ENCODE measurements at places on chromosomes 11 and 22.

- DNase-seq: no peak
These were observed 50.1 kb downstream of the MN1 start for GRCh38 chr22:27751277-27752070.

GRCh38 chr11:61505640-61506155, 2.9 kb upstream of the LRRC10B start:
- no peak for DNase-seq

DNA sequence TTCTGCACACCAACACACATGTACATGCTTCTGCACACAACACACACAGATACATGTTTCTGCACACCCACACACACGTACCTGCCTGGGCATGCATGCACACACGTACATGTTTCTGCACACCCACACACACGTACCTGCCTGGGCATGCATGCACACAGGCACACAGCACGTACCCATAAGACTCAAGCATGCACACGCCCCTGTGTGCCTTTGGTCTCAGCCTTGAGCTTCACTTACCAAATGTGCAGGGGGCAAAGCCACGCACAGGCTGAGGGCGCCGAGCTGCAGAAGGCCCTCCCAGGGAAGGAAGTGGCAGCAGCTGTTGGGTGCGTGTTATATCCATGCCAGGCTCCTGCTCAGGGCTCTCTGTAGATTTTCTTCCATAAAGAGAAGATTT, 34.7 kb upstream of the SMIM38 start:
- no peak for DNase-seq

- DNase-seq: no peak
These were observed 156.5 kb downstream of the RRAS2 start for GRCh38 chr11:14202251-14203196.

DNA sequence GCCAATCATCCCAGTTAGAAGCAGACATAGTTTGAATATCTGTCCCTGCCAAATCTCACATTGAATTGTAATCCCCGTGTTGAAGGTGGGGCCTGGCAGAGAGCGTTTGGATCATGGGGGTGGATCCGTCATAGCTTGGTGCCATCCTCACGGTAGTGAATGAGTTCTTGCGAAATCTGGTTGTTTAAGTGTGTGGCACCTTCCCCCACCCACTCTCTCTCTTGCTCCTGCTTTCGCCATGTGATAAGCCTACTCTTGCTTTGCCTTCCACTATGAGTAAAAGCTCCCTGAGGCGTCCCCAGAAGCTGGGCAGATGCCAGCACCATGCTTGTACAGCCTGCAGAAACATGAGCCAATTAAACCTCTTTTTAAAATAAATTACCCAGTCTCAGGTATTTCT, 5.0 kb upstream of the CCDC81 start:
- DNase-seq: no peak

- DNase-seq: no peak
These were observed 288.4 kb upstream of the PITPNB start for GRCh38 chr22:28207281-28208030.

- DNase-seq: no peak
These were observed 47.9 kb downstream of the OSBP2 start for GRCh38 chr22:30742291-30743256.

DNA sequence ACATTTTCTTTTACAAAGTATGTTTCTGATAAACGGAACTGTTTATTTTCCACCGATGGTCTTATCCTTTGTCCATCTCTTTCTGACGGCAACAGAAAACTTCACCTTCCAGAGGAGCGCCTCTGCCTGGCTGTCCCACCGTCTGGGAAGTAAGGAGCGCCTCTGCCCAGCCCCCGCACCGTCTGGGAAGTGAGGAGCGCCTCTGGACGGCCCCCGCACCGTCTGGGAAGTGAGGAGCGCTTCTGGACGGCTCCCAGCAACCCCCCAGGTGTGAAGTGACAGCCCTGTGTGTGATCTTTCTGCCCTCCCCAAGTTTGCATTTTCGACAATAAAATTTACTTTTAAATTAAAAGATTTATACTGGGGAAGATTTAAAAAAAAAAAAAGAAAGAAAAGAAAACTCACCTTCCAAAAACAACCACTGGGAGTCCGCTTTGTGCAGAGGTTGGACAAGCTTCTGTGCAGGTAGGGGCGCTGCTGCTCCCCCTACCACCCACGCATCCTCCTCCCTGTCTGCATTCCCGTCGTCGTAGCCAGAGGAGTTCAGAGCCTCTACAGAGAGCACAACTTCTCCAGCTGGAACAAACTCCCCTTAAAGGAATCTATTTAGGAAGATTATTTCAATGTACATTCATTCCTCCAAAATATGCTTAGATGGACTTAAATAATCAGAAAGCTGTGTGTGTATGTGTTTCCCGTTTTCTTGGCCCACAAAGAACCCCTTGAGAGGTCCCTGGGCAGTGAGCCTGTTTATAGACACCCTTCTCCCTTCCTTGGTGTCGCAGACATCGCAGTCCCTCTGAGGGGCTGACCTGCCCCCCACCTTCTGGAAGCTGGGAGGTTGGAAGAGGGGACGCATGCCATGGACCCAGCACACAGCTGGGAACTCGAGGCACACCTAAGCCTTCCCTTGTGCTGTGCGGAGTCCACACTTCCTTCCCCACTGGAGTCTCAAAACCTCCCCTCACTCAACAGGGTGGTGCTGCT, 849 bp upstream of the APOBEC3B start:
- DNase-seq: peak; percentile 19

- DNase-seq: no peak
These were observed 47.7 kb upstream of the PPP6R3 start for GRCh38 chr11:68412593-68413475.

- DNase-seq: peak; percentile 78
These were observed 17.0 kb downstream of the CD3E start for GRCh38 chr11:118321386-118322082.

GRCh38 chr11:118609380-118610224, 2.2 kb downstream of the PHLDB1 start:
- DNase-seq: peak; percentile 31

GRCh38 chr11:112555491-112556364, 295.1 kb upstream of the PLET1 start:
- peak; percentile 60 for DNase-seq

GRCh38 chr11:16382186-16382585, 25.8 kb upstream of the SOX6 start:
- no peak for DNase-seq

- DNase-seq: no peak
These were observed 983.9 kb upstream of the CNTN5 start for GRCh38 chr11:98036810-98037209.

DNA sequence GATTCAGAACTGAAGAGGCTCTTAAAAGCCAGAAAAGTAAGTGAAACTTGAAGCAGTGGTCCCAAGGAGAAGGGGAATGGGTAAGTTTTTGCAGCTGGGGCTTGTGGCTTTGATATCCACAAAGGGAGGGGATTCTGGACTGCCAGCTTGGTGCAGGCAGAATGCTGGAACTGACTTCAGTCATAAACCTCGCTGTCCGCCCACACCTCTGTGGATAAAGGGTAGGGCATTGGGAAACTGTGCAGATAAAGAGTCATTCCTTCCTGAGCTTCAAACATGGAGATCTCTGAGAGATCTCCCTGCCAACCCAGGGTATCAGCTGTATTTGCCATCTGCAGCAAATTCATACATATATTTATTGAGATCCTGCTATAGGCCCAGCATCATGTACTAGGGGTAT, 124.3 kb upstream of the OR9Q1 start:
- DNase-seq: no peak

- DNase-seq: no peak
These were observed 22.4 kb upstream of the C11orf96 start for GRCh38 chr11:43919852-43920597.

DNA sequence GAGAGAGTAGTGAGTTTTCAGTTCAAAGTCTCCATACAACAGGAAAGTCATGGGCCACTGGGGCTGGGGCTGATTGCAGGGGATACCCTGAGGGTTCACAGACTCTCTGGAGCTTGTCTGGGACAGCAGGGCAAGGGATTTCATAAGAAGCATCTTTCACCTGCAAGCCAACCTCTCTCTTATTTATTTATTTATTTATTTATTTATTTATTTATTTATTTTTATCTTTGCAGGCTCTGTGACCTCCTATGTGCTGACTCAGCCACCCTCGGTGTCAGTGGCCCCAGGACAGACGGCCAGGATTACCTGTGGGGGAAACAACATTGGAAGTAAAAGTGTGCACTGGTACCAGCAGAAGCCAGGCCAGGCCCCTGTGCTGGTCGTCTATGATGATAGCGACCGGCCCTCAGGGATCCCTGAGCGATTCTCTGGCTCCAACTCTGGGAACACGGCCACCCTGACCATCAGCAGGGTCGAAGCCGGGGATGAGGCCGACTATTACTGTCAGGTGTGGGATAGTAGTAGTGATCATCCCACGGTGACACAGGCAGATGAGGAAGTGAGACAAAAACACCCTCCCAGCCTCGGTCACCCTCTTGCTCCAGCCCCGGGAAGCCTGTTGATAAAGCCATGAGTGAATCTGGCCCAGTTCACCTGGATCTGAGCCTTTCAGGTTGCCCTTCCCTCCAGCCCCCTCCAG, 68.4 kb downstream of the GGTLC2 start:
- no peak for DNase-seq

DNA sequence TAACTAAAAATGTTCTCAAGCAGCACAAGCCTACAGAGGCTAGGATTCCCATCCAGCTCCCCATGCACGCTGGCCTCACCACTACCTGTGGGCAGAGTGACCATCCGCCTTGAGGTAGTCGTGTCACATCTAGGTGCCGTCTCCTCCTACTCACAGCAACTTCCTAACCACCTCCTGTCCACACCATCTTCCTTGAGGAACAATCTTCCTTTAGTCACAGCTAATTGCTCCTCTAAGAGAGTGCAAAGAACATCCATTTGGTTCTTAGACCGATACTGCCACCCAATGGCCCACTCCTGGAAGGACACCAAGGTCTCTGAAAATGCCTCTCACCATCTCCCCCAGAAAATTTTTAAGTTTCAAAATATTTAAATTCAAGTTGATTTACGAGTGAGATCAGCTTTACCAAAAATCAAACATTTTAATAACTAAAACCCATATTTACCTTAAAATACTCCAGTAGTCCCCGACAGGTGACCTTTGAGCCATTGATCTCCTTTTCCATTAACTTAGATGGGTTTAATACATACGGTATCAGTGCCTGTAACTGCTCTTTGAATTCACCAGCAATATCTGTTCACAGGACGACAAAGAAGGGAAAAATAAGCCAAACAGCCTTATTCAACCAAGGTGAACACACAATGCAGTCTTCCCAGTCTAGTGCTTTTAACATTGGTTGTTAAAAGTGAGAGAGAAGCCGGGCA, 21.7 kb upstream of the PLAAT3 start:
- peak; percentile 76 for DNase-seq

DNA sequence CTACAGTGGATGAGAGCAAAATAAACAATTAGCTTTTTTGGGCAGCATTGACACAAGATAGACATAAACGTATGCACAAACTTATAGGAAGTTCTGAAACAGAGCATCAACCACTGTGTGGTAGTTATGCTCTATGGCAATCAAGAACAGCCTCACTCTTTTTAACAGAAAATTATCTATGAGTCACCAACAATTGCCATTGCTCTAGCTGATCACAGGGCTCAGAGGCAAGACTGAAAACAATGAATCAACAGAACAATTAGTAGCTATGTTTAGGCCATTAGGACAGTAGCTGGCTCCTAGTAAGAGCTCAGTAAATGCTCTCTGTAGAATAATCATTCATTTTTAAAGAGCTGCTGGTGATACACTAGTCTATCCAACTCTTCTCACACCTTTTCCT, 34.9 kb upstream of the PICALM start:
- no peak for DNase-seq

DNA sequence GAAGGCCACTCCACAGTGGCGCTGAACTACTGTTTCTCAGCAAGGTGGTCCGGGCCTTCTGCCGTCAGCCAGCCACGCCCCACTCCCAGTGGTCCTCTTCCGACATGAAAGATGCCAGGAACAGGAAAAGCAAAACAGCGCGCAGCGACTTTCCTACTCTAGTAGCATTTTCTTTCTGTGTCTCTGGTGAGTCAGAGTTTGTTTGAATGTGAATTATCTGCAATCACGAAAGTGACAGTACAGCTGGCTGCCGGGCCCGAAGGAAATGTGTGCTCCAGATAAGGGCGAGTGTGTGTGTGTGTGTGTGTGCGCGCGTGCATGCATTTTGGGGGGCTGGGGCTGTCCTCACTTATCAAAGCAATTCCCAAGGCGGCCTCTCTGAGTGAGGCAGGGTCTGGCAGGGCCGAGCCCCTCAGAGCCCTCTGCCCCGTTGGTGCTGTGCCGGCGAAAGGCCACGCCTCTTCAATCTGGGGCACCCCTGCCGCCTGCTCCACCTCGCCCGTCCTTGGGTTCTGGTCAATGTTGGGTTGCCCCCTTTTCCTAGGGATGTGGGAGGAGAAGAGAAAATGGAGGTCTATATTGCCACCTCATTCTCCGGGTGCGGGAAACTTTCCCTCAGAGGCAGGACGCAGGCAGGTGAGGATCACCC, 288.5 kb downstream of the KIRREL3 start:
- DNase-seq: no peak

- no peak for DNase-seq
These were observed 6.4 kb downstream of the PACSIN2 start for GRCh38 chr22:43008509-43008908.

- DNase-seq: no peak
These were observed 567.3 kb downstream of the MIAT start for GRCh38 chr22:27224485-27225374.

GRCh38 chr22:48751539-48752437, 1075.9 kb downstream of the BRD1 start:
- DNase-seq: no peak

GRCh38 chr11:57097149-57097548, 84.6 kb upstream of the LRRC55 start:
- DNase-seq: no peak

DNA sequence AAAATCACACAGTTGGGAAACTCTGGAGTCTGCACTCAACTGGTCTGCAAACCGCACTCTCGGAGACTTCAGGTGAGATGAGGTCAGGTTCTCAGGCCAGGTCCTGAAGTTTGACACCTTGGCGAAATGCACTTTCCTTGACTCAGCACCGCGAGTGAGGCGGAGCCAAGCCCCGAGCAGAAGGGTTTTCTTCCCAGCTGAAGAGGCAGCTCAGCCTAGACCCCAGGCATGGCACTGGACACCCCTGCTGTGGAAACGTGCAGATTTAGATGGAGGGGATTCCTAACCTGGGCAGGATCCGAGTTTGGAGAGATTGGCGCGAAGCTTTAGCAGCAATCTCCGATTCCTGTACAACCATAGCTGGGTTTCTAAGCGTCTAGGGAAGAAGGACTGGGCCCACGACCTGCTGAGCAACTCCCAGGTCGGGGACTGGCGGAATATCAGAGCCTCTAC, 835 bp upstream of the MYOD1 start:
- DNase-seq: no peak

DNA sequence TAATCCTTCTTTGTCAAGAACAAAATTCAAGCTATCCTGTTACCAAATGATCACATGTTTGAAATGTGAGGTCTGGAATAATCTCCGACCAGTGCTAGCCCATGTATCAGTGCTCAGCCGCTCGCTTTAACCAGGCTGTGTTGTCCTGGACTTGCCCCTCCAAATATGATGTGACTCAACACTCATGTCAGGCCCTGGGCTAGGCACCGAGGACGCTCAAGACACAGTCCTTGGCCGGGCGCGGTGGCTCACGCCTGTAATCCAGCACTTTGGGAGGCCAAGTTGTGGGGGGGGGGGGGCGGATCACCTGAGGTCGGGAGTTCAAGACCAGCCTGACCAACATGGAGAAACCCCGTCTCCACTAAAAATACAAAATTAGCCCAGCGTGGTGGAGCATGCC, 54.1 kb upstream of the WNT7B start:
- no peak for DNase-seq

All from NB4 (cell line).